ENCODE measurements at places on chromosomes 1 and 21.

GRCh38 chr1:15525050-15526020 lies 1.3 kb upstream of the DNAJC16 start:
- no peak for DNase-seq

DNA sequence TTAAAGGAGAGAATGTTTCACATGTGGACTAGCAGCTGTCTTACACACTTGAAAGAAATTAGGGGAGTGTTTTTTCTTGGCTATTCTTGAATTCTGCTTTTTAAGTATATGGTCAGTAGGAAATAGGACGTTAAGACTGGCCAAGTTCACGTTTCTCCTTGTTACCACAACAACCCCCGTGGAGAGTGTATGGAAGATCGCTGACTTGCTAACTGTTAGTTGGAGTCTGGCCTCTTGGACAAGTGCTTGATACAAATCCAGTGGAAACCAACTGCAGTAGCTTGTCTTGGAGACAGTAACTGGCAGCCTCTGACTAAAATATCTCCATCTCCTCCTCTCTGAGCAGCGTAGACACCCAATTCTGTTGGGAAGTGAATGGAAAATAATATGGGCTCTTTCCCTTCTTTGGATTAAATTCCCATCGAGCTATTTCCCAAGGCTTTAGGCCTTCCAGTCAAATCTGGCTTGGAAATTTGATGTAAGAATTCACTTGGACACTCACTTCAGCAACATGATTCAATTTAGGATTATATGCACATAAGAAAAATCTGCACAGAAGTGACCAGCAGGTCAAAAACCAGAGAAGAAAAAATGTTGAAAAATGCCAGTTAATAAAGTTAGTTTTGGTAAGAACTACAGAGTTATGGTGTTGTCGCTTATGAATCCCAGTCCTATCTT lies 3.6 kb upstream of the NFIA start:
- no peak for DNase-seq

DNA sequence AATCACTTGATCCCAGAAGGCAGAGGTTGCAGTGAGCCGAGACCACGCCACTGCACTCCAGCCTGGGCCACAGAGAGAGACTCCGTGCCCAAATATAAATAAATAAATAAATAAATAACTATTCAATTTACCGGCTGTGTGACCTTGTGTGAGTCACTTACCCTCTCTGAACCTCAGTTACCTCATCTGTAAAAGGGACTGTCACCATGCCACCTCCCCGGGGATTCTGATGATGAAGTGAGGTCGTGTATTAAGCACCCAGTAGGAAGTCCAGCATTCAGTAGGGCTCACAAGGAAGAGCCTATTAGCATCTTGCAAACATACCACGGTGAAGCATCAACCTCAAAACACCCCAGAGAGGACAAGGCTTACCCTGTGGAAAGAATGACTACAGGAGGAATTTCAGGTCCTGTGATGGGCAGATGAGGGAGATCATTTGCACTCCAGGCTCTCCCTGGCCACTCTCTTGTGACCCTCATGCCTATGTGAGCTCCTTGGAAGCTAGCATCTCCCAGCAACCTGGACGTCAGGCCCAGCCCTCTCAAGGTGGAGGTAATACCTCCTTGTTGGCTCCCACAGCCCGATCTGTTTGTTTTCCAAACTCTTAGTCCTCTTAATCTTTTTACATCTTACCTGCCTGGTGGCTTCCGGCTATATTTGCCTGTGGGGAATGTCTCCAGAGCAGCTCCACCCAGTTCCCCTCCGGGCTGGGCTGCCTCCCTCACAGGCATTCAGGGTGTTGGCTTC lies 7.6 kb upstream of the C1QA start:
- DNase-seq = no peak

DNA sequence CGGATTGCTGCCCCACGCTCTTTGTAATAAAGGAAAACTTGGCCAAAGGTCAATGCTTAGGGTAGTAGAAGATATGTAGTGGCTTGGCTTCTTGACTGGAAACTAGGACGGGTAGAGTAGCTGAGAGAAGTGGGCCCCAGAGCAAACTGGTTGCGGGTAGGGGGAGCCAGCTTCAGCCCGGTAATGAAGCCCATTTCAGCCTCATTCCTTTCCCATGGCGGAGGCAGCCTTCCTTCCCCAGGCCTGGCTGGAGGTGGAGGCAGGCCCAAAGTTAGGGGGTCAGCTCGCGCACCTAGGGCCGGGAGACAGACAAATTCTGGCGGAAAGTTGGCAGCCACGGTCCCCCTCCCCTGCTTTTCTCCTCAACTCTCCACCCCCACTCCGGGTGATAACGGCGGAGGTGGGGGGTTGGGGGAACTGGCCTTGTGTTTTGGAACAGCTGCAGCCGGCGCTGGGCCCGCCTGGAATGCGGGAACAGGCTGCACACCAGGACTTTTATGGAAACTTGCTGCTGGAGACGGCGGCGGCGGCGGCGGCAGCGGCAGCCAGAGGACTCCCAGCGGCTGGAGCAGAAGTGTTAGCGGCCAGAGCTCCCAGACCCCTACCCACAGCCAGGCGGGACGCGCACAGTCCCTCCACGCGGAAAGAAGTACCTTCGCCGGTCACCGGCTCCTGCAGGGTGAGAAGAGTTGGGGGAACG lies at the start of gene NEXN:
NEXN (plus strand) TSS at position 544 of the 700 bp plus-strand sequence. CDS start 27,483 bp downstream, outside the sequence.
- DNase-seq = peak; percentile 34

GRCh38 chr1:61506236-61506635 lies 218.7 kb downstream of the TM2D1 start:
- no peak for DNase-seq

DNA sequence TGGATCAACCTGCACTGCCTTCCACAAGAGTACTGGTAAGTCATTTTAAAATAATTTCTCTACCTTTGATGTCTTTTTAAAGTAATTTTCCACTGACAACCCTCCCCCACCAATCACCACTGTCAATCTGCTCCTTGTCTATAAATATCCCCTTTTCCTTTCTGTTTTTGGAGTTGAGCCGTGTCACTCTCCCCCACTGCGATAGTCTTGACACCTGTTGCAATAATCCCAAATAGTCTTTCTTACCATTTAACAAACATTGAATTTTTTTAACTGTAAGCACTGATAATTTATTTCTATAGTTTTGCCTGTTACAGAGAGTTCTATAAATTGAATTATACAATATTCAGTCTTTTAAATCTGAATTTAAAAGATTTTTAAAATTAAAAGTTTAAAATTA lies 420.9 kb downstream of the COL11A1 start:
- no peak for DNase-seq

DNA sequence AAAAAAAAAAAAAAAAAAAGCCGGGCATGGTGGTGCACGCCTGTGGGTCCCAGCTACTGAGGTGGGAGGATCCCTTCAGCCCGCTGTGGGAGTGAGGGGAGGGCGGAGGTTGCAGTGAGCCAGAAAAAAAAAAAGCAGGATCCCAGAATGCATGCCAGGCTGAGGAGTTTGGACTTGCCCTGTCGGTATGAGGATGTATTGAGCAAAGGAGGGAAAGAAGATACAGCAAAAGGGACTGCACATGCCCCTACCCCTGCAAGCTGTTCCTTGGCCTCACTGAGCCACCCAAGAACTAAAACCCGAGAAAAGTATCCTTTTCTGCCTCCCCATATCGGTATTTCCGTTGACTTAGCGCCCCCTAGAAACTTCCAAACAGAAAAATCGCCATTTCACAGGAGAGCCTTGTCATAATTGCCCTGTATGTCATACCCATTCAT lies 1.3 kb upstream of the GPATCH4 start:
- peak; percentile 18 for DNase-seq

DNA sequence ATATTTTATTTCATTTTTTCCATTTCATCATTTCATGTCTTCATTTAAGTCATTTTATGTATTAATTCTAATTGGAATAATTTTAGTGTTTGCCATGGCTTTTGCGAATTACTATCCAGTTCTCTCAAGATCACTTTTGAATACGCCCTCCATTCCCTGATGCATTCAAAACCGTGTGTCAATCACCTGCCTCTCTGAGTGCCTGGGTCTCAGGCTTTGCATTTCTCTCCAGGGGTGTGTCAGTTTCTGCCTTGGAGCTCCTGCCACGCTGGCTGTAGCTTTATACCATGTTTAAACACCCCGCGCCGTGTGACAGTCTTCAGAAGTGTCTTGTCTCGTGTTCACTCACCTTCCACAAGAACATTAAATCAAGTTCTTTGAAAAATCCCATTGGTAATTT lies 7.4 kb upstream of the DNMT3L start:
- no peak for DNase-seq

GRCh38 chr1:212458817-212459216 lies 26.1 kb downstream of the NENF start:
- no peak for DNase-seq

- no peak for DNase-seq
Measured at GRCh38 chr1:58392083-58392482, 154.4 kb downstream of the OMA1 start.

GRCh38 chr1:47407481-47407880 lies 8.6 kb upstream of the FOXE3 start:
- no peak for DNase-seq

GRCh38 chr1:172745014-172745413 lies 86.1 kb downstream of the FASLG start:
- no peak for DNase-seq

GRCh38 chr1:226047495-226047894 lies 15.0 kb upstream of the H3-3A start:
- no peak for DNase-seq

GRCh38 chr1:10779841-10780240 lies 16.6 kb downstream of the CASZ1 start:
- no peak for DNase-seq

- DNase-seq = no peak
Measured at GRCh38 chr21:36208326-36209013, 51.8 kb downstream of the DOP1B start.

DNA sequence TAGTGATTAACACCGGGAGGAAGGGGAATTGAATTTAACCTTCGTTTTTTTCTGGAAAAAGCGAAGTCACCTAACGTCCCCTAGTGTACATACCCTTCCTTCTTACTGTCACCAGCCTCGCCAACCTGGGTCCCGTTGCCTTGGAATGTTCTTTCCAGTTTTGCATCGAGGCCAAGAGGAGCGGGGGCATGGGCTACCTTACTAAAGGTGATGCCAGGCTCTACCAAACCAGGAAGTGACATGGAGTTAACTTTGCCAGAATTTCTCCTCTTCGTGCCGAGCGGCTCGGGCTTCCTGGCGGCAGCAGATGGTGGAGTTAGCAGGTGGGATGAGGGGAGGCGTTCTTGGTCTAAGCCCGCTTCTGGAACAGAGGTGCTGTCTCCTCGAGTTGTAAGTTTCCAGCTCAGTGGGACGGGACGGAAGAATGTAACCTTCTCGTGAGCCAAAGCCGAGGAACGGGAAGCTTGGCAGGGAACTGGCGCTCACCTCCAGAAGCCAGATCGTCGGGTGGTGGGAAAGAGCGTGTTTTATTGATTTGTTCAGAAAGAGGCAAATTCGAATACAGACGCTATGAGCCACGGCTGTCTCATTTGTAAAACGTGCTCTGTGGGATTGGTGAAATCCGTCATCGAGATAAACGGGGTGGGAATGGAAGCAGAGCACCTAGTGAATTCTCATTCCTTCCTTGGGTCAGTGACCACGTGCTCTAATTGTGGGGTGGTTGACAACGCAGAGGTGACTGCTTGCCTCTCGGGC lies 486 bp downstream of the NIPAL3 start:
- DNase-seq = no peak

DNA sequence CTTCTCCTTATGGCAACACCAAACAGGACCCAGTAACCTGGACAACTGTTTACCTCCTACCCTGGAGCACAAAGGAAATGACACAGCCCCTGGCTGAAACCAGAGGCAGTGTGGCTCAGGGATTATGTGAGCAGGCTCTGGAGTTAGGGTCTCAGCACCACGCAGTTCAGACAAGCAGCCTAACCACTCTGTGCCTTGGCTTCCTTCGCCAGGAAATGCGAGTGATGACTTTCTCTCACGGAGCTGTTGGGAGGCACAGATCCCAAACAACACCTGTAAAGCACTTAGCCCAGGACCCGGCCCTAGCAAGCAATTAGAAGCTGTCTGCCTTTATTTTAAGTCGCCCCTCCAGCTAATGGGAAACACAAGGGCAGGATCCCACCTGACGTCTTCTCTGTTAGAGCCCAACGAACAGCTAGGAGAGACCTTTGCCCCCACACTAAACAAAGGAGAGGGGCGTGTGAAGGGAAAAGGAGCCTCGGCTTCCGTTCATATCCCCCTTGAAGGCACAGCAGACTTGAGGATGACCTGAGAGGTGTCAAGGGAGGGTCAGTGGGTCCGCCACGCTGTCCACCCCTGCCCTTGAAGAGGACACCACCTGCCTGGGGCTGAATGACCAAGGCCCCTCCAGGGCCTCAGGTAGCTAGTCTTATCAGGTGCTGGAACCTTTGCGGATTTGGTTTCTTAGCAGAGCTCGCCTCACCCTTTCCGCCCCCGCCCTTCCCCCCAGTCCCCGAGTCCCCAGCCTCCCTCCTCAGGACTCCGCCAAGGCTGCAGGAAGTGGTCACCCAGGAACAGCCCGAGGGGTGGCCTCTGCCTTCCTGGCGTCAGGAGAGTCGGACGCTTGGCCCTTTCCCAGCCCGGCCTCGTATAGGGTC lies 860 bp downstream of the TMEM63A start:
- peak; percentile 70 for DNase-seq

GRCh38 chr1:1760715-1761114 lies 17.6 kb downstream of the NADK start:
- no peak for DNase-seq

- no peak for DNase-seq
Measured at GRCh38 chr1:43708002-43708410, 670 bp downstream of the ST3GAL3 start.

GRCh38 chr1:230312676-230313075 lies 113.5 kb downstream of the PGBD5 start:
- DNase-seq = no peak

GRCh38 chr1:184300446-184300845 lies 86.4 kb upstream of the C1orf21 start:
- DNase-seq = no peak

GRCh38 chr1:46412893-46413595 lies 18.9 kb downstream of the FAAH start:
- DNase-seq = no peak
